Activated CD8-positive, alpha-beta memory T cell treated with anti-CD3 and anti-CD28 coated beads for 24 hours (primary cell): ENCODE measurements at places on chromosomes 11 and 22.

DNA sequence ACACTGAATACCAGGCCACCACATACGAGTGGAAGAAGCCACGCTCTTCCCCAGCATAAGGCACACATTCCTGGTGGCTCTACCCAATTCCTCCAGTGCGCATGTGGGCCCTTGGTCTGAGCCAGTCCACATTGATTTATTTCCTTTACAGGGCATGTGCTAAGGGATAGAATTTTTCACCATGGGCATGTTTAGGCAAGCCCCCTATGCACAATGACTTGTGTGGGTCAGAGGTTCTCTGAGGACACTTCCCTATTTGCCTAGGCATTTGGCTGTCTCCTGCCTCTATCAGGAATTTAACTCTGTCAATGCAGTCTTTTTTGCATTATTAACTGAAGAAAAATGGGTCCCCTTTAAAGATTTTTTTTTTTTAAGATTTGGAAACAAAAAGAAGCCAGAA, 718.1 kb downstream of the NTM start:
- DNase-seq, result no peak

DNA sequence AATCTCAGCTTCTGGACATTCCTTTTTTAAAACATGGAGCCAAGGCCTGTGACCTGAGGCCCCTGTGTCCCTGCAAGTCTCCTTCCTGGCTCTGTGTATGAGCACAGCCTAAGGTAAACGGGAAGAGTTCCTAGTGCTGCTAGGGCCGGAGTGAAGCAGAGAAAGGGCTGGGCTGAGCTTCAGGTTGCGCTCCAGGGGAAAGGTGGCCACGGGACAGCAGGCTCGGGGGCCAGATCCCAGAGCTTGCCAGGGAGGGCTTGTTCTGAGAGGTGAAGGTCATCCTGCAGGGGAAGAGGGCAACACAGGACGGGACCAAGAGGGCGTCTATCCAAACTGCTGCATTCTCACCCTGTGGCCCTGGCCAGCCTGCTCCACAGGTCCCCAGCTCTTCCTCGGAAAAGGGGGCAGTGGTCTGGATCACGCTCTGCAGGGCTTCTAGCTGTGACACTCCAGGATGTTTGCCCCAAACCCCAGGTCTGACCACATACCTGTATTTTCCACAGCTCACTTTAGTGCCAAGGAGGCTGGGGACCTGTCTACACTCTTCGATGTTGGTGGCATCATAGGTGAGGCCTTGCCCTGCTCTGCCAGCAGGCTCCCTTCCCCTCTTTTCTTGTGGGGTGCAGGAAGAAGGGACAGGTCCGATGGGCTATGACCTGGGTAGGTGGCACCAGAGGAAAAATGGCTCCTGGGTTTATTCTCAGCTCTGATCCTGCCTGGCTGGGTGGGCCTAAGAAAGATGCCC, 20.4 kb downstream of the SLC37A2 start:
- no peak for DNase-seq

- DNase-seq, result peak; percentile 87
Observed at GRCh38 chr22:30435674-30436126, 10.1 kb downstream of the MTFP1 start.

- no peak for DNase-seq
Observed at GRCh38 chr11:65524014-65524740, 706 bp upstream of the SCYL1 start.

- no peak for DNase-seq
Observed at GRCh38 chr11:45518141-45518832, 147.1 kb downstream of the CHST1 start.

GRCh38 chr22:46025225-46025972, 48.4 kb upstream of the WNT7B start:
- DNase-seq, result no peak

DNA sequence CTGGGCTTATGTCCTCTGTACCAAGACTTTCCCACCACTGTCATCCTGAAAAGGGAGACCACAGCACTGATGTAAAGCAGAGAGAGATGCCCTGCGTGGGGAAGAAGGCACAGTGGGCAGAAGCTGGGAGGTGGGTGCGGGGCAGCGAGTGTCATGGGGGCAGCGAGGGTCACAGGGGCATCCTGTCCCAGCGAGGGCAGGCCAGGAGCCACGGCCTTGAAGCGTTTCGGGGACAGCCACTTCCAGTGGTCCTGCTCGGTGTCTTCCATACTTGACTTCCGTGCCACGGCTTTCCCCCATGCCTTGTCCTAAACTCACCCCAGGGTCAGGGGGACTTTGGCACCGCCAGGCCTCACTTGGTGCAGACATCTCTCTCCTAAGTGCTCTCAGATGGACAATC, 1121.3 kb downstream of the TBC1D22A start:
- DNase-seq, result no peak

- peak; percentile 58 for DNase-seq
Observed at GRCh38 chr11:88103337-88104206, 71.7 kb downstream of the RAB38 start.

- DNase-seq, result peak; percentile 42
Observed at GRCh38 chr11:134560566-134561330, 148.7 kb upstream of the B3GAT1 start.

- DNase-seq, result no peak
Observed at GRCh38 chr11:65536412-65537295, 11.8 kb downstream of the SCYL1 start.

DNA sequence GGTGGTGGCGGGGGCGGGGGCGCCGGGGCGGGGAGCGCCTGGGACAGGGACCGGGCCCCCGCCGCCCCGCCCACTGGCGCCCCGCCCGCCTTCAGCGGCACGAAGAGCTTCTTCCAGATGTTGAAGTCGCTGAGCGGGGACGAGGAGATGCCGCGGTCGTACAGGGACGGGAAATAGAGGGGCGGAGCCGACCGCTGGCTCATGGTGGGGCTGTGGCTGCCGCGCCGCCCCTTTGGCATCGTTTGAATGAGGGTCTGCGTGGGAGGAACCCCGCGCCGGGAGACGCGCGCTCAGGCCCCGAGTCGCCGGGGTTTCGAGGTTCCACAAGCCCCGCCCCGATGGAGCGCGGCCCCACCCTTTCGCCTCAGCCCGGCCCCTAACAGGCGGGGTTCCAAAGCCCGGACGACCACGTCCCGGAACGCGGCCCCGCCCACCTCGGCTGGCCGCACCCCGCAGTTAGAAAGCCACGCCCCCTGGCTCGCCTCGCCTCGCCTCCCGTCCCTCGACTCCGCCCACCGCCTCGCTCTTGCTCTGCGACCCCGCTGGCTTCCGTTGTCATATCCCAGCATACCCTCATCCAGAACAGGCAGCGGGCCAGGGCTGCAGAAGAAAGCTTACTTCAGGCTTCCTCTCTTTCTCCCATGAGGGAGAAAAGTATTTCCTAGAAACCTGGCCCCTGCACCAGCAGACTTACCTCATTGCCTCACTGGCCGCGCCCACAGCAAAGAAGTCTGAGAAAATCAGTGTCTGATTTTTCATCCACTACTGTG, at the start of gene C11orf91:
C11orf91 (minus strand) TSS at position 325 of the 770 bp plus-strand sequence; CDS start at position 239, 86 bp downstream.
- peak; percentile 97 for DNase-seq

DNA sequence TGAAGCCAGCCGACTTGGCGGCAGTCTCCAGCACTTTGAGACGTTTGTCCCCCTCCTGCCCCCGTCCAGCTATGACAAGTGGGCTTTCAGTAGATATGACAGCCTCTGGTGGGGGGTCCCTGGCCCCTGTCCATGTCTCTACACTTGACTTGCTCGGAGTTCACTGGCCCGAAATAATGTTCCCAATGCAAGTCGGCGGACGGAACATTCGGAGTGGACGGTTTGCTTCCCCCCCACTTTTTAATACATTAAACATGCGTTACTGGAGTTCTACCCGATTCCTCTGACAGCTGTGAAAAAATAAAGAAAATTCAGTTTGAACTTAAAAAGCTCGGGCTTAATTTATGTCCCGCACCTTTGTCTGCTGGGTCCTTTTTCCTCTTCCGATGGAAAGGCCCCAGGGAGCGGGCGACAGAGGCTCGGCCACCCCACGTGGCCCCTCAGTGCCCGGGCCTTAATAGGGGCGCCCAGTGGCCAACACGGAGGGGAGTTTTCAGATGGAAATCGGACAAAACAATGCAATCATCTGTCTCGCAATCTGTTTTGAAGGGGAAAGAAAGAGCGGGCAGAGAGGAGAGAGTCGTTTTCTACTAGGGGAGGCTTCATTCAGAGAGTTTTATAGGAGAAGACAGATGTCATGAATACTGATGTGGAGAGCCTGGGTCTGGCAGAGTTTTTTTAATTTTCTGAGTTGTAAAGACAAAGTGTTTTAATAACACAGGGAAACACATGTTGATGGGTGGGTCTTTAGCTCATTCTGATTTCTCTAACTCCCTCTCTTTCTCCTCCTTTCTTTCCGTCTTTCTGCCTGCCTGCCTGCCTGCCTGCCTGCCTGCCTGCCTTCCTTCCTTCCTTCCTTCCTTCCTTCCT, 50.2 kb downstream of the SMIM38 start:
- no peak for DNase-seq

- DNase-seq, result no peak
Observed at GRCh38 chr22:17997456-17997855, 26.9 kb downstream of the MICAL3 start.

DNA sequence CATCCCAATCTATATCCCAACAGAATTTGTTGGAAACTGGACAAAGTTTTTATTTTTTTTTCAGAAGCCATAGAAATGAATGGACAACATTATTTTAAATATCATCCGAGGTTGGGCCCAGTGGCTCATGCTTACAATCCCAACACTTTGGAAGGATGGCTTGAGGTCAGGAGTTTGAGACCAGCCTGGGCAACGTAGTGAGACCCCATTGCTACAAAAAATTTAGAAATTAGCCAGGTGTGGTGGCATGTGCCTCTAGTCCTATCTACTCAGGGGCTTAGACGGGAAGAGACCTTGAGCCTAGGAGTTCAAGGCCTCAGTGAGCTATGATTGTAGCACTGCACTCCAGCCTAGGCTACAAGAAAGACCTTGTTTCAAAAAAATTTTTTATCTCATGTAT, 4.1 kb upstream of the SLC37A4 start:
- no peak for DNase-seq

DNA sequence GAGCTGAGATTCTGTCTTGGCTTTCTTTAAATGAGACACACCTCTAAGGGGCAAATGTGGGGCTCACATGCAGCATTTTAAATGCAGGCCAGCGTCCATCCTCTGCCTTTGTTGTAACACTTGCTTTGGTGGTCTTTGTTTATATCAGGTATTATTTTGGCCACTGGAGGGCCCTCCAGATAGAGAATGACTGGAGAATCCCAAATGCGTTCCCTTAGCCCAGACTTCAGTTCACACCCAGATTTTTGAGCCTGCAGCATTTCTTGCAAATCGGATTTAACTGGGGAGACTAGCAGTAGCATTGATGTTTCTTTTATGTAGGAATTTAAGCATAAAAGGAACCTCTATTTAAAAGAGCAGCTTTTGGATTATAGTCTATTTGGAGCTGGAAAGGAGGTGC, 200.2 kb upstream of the SORL1-AS1 start:
- no peak for DNase-seq

DNA sequence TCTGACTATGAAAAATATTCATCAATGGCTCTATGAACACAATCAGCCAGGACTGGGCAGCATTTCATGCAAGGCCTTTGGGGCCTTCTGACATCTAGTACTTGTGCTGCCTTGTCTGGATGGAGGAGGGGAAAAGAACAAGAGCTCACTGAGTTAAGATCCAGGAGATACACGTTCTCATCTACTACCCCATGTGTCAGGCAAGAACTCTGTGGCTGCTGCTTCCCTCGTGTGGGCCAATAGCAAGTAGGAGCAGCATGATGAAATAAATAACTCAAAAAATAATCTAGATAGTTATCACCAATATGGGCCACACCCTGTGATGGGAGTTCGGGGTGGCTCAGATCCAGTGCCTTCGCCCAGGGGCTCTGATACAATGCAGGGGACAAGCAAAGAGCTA, 7.3 kb downstream of the KCNE3 start:
- no peak for DNase-seq

DNA sequence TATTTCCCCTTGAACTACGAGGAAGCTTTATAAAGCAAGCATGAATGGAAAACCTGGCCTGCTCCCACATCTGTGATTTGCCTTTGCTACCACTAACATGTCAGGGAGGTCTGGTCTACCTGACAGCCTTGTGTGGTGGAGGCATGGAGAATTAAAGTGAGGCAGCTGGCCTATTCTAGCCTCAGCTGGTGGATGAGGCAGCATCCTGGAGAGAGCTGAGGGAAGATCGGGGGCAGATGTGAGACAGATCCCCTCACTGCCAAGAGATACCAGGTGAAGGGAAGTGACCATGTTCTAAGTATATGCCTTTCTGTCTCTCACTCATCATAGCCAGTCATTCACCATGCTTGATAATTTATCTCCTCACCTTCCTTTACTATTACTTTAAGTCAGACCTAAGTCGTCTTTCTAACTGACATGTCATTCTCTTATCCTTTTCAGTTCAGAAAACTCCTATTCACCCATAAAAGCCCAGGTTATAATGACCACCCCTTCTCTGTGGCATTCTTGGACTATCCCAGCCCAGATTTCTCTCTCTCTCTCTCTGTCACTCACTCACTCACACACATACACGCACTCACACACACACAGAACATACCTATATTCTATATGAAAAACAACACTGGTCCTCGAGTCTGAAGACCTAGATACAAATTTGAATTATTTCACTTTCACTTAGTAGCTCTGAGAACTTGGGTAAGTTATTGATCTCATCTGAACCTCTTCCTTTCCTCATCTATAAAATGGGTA, 90.7 kb downstream of the CSNK2A3 start:
- no peak for DNase-seq

DNA sequence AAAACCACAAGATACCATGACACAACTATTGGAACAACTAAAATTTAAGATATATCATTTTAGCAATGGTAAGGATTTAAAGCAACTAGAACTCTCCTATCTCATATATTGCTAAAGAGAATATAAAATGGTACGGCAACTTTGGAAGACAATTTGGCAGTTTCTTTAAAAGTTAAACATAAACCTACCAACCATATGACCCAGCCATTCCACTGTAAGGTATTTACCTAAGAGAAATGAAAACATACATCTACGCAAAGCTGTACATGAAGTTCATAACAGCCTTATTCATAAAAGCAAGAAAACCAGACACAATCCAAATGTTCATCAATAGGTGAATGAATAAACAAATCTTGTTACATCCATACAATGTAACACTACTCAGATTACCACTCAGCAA, 31.3 kb downstream of the SIK3 start:
- no peak for DNase-seq
